ENCODE measurements at places on chromosomes 12 and 14. TPM values are rescaled to one million over a fixed set of nuclear protein-coding genes. Genes with fewer than 3 reads are reported as not detected.

GRCh38 chr12:26976687-26977086, 37.5 kb downstream of the TM7SF3 start:
- no peak for DNase-seq

Gene DHRS1
- 13.6 TPM for total RNA-seq

- no peak for DNase-seq
These were observed 21.7 kb upstream of the CATSPERB start for GRCh38 chr14:91753501-91754128.

Gene KRT6C
- not detected for total RNA-seq

Gene SP1
- total RNA-seq, result 56.0 TPM

- no peak for DNase-seq
These were observed 11.2 kb upstream of the IFNG start for GRCh38 chr12:68170726-68171125.

DNA sequence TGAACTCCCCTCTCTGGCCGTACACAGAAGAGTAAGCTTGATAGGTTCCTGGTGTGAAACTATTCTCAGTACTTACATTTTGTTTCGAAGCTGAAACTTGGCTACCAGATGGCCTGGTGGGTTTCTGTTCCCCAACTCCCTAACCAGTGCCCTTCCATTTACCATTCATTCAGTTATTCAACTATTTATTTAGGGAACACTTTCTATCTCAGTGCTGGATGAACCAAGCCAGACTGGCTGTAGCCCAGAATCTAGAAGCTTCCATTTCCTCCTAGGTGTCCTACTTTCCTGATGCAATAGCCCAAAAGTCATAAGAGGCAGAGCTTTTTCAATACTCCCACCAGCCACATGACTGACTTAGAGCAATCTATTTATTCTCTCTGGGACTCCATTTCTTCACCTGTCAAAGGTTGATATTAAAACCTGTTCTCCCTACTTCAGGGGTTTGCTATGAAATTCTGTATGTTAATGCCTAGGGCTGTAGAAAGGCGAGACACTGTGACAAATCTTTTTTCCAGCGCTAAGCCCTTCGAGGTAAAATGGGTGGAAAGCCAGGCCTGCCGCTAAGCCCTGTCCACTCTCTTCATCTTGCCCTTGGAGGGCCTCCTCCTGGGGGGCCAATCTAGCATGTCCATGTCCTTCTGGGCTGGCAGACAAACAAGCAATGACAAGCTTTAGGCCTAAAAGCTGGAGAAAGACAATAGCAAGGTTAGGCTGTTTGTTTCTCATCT, 8.1 kb upstream of the IRF2BPL start:
- peak; percentile 65 for DNase-seq

- peak; percentile 77 for DNase-seq
These were observed at the start of gene CYP27B1 for GRCh38 chr12:57766464-57767304. Gene CYP27B1 (minus strand): TSS chr12:57767078. CDS start chr12:57767041, 37 bp downstream.

- DNase-seq, result no peak
These were observed 6.7 kb upstream of the FITM1 start for GRCh38 chr14:24123424-24124417.

Gene OR6C4
- not detected for total RNA-seq

DNA sequence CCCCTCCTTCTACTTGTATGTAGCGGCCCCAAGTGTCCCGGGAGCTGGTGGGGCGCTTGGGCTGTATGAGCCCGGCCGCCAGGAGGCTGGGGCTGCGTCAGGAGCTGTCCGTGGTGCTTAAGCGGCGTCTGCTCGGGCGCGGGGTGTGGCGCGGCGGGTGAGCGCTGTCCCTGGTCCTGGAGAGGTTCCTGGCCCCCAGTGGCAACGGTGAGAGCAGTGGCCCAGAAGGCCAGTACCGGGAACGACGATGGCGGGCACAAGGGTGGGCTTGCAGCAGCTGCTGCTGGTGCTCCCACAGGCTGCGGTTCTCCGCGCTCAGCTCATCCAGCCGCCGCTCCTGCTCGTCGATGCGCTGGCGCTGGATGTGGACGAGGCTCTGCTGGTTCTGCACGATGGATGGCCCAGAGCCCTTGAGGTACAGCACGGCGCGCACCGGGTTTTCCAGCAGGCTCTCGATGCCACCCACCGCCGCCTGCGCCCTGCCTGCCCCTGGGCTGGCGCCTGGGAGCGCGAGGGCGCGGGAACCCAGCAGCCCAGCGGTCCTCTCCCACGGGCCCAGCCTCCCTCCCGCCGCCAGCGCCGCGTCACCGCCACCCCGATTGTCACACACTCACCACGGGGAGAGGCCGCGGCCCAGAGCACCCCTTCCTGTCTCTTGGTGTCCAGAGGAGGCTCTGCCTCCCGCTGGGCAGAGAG, 41.9 kb upstream of the FKBP4 start:
- DNase-seq, result peak; percentile 94

Gene TMEM30B
- total RNA-seq, result 1.1 TPM

Gene LRRK2
- 5.1 TPM for total RNA-seq

DNA sequence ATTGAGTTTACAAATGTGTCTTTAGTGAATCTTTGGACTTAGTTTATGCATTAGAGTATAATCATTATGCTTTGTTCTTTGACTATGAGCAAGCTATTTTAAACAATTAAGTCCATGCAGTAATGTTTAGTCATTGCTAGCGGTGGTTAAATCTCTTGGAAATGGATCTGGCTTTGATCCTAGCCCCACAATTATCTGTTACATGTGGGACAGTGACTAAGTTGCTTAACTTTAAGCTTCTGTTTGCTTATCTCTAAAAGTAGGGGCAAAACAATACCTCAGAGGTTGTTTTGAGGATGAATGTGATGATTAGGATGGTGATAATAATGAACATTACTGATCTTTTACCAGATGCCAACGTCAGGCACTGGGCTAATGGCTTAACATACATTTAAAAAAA, 124.2 kb downstream of the NPAS3 start:
- no peak for DNase-seq

Gene RD3L
- not detected for total RNA-seq

DNA sequence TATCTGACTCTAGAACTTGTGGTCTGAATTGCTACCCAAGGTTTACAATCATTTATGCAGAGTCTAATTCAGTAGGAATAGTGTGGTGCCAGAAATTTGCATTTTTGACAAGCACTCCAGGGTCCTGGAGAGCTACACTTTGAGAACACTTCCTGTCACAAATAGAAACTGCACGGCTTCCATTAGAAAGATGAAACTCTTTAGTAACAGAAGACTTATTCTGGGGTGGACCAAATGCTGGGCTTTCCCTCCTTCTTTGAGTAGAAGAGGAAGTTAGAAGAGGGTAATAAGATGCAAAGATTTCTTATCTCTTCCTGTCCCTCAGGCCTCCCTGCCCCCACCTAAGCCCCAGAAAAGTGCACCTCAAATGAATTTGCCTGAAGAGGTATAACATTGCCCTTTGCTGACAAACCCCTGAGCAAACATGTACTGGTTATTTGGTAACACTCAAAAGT, 28.4 kb downstream of the DGLUCY start:
- no peak for DNase-seq

DNA sequence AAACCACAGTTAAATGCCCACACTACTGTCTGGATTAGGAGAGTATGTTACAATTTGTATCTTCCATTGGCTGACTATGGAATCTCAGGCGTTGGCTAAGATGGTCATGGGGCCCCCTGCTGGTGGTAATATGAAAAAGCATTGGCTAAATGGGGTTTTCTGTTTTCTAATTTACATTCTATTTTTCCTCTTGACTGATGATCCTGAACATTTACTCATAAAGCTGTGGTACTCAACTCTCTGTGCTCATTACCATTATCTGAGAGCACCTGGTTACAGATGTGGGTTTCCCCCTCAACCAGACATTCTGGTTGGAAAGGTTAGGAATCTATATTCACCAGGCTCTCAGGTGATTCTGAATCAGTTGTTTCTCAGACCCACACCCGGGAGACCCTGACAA, 64.8 kb downstream of the WSCD2 start:
- DNase-seq, result peak; percentile 94

Gene TAS2R50
- 6.2 TPM for total RNA-seq

DNA sequence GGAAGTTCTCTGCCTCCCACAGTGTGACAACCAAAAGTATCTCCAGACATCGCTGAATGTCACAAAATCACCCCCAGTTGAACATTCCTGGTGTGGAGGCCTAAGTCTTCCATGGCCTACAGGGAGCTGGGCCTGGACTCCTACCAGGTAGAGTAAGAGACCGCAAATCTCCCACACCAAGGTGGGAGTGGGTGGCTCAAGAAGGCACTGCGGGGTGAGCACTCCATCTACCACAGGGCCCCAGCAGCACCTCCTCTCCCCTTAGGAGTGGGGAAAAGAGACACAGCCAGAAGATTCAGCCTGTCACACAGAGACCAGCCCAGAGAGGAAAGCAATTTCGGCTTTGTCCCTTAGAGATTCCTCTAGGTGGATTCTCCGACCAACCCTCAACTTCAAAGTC, 25.5 kb downstream of the LRTM2 start:
- peak; percentile 76 for DNase-seq

Gene PTPRR
- not detected for total RNA-seq

Gene PTGER2
- total RNA-seq, result 3.3 TPM

Gene HOXC12
- total RNA-seq, result under 0.01 TPM

Data from osteoblast (primary cell).